Dermis blood vessel endothelial cell (primary cell): ENCODE measurements at places on chromosomes 2 and 18. TPM values are rescaled to one million over a fixed set of nuclear protein-coding genes. Genes with fewer than 3 reads are reported as not detected.

- peak; percentile 48 for DNase-seq
Measured at GRCh38 chr18:43596105-43596712, 318.9 kb upstream of the SYT4 start.

DNA sequence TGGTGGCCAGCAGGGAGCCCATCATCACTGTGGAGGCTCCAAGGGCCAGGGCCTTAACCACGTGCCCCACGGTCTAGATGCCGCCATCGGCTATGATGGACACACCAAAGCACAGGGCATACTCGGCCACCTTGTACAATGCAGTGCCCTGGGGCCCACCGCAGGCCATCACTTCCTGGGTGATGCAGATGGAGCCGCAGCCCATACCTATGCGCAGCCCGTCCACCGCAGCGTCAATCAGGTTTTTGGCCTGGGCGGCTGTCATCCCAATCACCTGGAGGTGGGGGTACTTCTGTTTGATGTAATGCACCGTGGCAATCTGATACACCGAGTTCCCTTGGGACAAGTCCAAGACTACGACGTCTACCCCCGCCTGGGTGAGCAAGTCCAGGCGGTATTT lies 153.3 kb upstream of the ZSWIM2 start:
- DNase-seq = no peak

GRCh38 chr2:113252047-113252590 lies 26.6 kb downstream of the PAX8 start:
- DNase-seq = no peak

GRCh38 chr18:12904012-12904516 lies 20.0 kb upstream of the PTPN2 start:
- peak; percentile 28 for DNase-seq

- DNase-seq = no peak
Measured at GRCh38 chr2:27509326-27509725, 12.7 kb downstream of the GCKR start.

Gene ANKRD36B
- 41.0 and 67.0 TPM in 2 replicates for total RNA-seq

Gene EHD3
- total RNA-seq = 6.0 and 7.8 TPM in 2 replicates

Gene REG1B
- not detected in 2 replicates for total RNA-seq
